Fibroblast of villous mesenchyme (primary cell): ENCODE measurements at places on chromosomes 7 and 10.
A peak's percentile ranks its signal among the peaks of the same experiment; 100 is the strongest.

- DNase-seq, result peak; percentile 94
Observed at GRCh38 chr7:22726907-22727713, at the start of gene IL6. Gene IL6, plus strand, starts transcription at chr7:22727200. Its CDS starts 63 bp downstream, at chr7:22727263.

- no peak for DNase-seq
Observed at GRCh38 chr10:31030260-31030659, 1.4 kb downstream of the ZNF438 start.

DNA sequence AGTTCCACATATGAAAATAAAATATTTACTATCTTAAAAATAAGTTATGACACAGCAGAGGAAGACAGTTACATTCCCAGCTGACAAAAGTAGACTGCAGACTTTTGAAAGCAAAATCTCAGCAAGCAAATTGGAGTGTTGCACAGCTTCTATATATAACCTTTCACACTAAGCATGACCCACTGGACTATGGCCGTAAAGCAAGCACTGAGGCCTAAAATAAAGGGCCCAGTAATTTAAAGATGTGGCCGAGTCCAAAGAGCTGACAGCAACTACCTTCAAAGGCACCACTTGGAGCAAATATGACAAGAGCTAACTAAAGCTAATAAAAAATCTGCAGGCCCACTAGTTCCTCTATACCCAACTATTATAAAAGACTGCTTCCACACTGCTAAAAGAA is 6.5 kb downstream of the GDI2 start:
- no peak for DNase-seq

- no peak for DNase-seq
Observed at GRCh38 chr7:122067077-122067476, 77.0 kb downstream of the AASS start.

- DNase-seq, result peak; percentile 15
Observed at GRCh38 chr10:28326516-28327490, 23.9 kb upstream of the MPP7 start.

DNA sequence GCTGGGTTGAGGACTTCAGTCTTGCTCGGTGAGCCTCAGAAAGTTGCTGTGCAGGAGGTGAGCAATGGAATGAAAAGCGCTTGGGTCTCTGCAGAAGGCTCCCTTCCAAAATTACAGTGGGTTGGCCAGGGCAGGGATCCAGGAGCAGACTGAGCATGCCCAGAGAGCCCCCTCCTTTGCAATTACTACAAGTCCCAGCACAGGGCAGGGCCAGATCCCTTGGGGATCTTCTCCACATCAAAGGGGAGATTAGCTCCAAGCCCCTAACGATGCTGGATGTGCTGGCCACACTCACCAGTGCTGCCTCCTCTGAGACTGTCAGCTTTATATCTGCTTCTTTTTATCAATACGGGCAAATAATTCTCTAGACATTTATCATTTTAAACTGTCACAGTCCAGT is 337.5 kb downstream of the RPS24 start:
- DNase-seq, result no peak

DNA sequence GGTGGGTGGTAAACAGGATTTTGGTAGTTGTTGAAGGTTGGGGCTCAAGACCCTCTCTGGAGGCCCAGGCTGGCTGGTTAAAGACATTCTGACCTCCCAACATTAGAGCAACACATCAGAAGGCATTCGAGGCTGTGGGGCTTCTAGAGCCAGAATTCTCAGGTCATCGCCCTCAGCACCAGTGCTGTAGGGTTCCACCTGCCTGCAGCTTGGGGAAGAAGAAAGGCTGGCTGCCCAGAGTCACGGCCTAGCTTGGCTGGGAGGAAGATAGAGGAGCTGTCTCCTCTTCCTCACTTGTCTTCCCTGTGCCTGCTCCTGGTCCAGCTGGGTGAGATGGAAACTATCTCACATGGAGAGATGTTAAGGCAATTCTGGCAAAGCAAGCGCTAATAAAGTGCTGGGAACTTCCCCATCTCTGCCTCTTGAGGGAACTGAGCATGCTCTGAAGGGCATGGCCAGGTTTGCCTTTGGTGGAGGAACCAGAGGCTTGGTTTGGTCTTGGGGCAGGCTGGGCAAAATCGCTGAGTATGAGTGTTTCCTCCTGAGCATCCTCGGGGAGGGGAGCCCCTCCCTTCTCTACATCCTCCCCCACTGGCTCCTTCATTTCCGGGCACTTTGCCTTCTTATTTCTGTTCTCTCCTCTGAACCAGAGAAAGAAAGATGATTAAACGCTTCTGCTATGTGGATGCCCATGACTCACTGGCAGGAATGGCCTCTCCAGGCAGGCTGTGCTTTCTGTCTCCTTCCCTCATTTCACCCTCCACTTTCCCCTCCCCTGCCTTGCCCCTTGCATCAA is 509.0 kb upstream of the PODXL start:
- DNase-seq, result peak; percentile 84

- DNase-seq, result no peak
Observed at GRCh38 chr7:78176171-78176570, 377.6 kb downstream of the PHTF2 start.

- no peak for DNase-seq
Observed at GRCh38 chr7:129796186-129796775, 156.5 kb downstream of the UBE2H start.

DNA sequence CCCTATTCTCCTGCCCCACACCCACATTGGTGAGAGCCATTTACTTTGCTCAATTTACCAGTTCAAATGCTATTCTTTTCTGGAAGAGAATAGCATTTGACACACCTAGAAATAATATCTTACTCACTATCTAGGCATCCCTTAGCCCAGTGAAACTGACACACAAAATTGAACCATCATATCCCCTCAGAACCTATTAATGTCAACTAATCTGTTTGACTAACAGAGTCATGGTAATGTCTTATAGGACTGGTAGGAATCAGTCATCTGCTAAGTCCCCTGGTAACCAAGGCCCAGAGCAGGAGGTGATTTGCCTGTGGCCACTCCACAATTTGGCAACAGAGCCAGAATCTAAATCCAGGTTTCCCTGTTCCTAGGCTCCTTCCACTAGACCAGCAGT is 63.3 kb downstream of the PPP1R3C start:
- no peak for DNase-seq

- DNase-seq, result peak; percentile 38
Observed at GRCh38 chr7:93442478-93443224, 131.9 kb downstream of the CALCR start.
